BE2C (cell line): ENCODE measurements at places on chromosomes 1 and 21.

DNA sequence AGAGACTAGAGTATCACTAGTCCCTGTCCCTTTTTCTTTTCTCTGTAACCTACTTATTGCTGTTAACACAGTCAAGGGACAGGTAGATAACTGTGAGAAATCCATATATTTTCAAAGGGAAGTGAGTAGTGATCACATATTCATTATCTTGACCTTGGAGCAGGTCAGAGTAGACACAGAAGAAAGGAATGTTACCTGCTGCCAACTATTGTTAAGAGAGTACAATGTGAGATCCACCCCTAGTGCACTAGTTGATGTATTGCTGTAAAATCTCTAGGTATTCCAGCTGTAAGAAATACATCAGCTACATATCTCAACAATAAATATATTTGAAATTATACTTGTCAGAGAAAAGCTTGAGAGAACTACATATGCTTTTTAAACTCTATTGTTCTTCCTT is 68.7 kb upstream of the ADGRL2 start:
- DNase-seq: no peak

- no peak for DNase-seq
Measured at GRCh38 chr1:8938232-8938999, 7.3 kb upstream of the CA6 start.

- DNase-seq: peak; percentile 11
Measured at GRCh38 chr1:194071205-194071604, 884.8 kb upstream of the B3GALT2 start.

- DNase-seq: no peak
Measured at GRCh38 chr1:67239738-67240137, 67.9 kb upstream of the IL12RB2 start.

- no peak for DNase-seq
Measured at GRCh38 chr1:168636200-168636599, 59.8 kb downstream of the XCL1 start.

DNA sequence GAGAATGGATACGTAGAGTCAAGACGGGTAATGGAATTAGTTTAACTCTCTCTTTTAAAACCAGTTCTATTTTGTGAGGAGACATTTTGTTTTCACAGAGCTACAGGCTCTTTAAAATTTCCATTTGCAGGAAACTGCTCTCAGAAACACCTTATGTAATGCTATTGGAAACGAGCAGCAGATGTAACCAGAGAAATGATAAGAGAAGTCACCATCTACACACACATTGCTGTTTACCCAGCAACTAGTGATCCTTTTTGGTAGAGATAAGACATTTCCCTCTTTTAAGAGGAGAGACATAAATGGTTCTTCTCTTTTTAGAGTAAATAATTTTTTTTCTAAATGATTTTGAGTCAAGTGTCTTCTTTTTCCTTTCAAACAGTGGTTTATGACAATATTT is 80.6 kb downstream of the KCTD3 start:
- DNase-seq: no peak

- no peak for DNase-seq
Measured at GRCh38 chr1:65049941-65050713, 83.8 kb upstream of the JAK1 start.

GRCh38 chr1:156067262-156067661 is 6.3 kb downstream of the RAB25 start:
- DNase-seq: no peak

DNA sequence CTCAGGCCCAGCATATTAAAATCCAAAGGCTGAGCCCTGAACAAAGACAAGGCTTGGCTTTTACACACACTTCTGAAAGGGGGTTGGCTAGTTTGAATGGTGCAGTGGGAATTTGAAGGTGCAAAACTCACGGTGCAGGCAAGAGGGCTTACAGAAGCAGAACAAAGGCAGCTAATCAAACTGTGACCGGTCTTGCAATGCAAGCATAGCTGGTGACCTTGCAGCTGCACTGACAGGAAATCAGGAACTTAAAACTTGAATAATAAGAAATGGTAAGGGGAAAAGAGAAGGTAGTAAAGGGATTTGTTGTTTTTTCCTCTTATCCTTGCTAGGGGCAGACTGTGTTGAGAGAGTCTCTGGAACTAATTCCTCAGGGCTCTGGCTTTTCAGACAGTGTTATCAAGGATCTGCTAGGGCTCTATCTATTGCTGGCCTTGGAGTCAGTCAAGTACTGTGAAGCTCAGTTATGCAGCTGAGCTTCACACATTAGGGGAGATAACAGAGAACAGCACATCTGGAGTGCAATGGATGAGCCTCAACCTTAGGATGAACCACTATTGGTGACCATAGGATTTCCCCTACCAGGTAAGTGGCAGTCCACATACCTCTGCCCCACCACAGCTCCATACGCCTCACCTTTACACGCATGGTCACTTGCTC is 97.6 kb downstream of the PPIAL4G start:
- no peak for DNase-seq
